ENCODE measurements at places on chromosomes 4 and X.

DNA sequence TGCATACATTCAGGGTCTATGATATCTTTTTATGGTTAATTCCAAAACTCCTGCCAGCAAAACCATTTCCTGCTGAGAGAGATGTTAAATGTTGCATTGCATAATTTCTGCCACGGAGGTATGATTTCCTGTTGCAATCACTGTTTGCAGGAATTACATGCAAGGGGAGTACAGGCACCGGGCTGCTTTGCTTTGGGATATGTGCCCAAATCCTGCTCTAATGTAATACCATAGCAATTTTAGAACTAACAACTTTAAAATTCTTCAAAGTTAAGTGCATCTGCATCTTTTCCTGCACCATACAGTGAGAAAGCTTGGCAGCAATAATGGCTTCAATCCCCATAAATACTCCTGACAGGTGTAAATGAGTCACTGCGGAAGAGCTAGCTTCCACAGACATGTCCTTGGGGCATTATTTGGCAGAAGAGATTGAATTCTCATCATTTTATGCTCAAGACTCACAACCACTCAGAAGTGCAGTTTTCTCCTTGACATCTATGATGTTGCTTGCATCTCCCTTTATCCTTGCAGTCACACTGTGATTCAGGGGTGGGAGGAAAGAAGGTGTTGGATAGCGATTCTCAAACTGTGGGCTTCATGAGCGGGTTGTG is 29.6 kb downstream of the TRIM2 start:
- no peak for DNase-seq

- DNase-seq = no peak
Measured at GRCh38 chr4:123435246-123436113, 38.9 kb downstream of the SPRY1 start.

DNA sequence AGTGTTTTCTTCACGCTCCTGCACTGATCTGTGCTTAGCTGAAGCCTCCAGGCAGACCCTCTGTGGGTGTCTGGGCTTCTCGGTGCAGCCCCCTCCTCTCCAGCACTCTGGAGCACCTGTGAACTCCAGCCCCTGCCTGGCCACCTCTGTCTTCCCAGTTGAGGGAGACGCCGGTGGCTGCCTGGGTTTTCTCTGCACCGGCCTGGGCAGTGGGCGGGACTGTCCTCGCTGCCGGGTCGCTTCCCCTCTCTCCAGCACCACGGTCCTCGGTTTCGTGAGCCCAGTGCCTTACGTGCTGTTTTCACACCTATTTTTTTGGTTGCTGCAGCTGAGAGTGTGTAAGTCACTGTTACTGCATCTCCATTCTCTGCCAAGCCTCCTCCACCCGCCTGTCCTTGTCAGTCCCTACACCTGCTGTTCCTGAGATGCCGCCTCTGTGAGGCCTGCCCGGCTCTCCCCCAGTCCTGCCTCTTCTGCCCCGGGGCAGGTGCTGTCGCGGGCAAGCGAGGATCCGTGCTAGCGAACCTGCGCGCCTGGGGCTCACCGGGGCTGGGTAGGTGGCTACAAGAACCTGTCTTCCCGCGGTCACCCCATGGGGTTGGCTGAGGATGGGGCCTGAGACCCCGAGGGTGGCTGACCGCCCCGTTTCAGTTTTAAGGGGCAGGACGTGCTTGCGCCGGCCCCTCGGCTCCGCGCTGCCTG is 2.4 kb upstream of the FGFRL1 start:
- no peak for DNase-seq

DNA sequence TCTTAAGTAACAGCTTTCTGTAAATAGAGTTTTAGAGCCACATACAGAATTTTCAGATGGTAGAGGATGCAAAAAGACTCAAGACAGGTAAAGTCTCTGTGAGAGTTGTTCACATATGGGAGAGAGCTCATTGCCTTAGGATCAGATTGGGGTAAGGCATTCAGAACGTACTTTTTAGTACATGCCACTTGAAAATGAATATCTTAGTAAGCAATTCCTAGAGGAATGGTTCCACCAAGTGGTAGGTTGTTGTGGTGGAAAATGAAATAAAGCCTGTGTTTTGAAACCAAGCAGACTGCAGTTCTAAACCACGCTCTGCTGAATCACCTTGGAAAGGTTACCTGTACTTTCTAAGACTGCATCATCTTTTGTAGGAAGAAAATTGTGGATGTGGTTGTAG is 547.0 kb upstream of the LCORL start:
- no peak for DNase-seq

GRCh38 chrX:108028854-108029253 is 16.0 kb upstream of the VSIG1 start:
- no peak for DNase-seq

GRCh38 chr4:123976285-123976684 is 579.7 kb downstream of the SPRY1 start:
- no peak for DNase-seq

- DNase-seq = no peak
Measured at GRCh38 chr4:69799337-69799736, 38.9 kb upstream of the SULT1B1 start.

- DNase-seq = no peak
Measured at GRCh38 chrX:107678957-107679740, 50.8 kb downstream of the PRPS1 start.

- no peak for DNase-seq
Measured at GRCh38 chr4:111074523-111075114, 451.7 kb upstream of the PITX2 start.

- no peak for DNase-seq
Measured at GRCh38 chr4:77052352-77052751, 23.4 kb downstream of the CCNI start.

DNA sequence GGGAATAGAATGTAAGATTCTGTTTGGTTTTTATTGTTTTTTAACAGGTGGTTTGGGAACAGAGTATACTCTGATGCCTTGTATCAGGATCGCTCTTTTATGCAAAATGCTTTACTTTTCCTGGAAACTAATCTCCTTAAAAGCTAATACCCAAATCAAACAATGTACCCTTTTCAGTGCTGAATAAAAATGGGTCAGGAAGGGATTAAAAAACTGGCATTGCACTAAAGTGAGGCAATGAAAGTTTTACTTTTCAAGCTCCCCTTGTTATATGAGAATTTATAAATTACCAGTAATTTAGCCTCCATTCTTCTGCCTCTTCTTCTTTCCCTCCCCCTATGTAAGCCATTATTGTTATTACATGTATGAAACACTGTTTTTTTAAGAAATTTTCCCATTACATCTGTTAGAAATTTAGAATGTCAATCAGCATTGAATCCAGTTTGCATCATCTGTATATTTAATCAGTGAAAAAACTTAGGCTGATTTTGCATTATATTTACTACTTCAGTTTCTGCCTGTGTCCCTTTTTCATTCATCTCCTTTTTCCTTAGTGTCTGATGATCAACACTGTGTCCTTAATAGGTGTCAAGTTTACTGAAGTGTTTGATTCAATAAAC is 89.7 kb upstream of the NPNT start:
- no peak for DNase-seq

DNA sequence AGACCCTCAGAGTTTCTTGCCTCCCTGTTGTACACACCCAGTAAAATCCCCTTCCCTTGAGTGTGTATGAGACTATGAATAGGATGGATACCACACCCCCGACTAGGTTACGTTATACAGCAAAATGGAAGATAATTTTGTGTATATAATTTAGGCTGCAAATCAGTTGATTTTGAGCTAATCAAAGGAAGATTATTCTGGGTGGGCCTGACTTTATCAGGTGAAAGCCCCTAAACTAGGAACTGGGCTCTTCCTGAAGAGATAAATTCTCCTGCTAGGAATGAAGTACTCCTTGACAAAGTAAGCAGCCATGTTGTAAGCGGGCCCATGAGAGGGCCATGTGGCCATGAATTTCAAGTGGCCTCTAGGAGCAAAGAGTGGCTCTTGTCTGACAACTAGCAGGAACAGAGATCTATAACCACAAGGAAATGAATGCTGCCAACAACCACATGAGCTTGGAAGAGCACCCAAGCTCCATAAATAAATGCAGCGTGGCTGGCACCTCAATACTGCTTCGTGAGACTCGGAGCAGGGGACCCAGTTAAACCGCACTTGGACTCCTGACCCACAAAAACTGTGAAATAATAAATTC is 646.4 kb downstream of the IL1RAPL1 start:
- DNase-seq = no peak

DNA sequence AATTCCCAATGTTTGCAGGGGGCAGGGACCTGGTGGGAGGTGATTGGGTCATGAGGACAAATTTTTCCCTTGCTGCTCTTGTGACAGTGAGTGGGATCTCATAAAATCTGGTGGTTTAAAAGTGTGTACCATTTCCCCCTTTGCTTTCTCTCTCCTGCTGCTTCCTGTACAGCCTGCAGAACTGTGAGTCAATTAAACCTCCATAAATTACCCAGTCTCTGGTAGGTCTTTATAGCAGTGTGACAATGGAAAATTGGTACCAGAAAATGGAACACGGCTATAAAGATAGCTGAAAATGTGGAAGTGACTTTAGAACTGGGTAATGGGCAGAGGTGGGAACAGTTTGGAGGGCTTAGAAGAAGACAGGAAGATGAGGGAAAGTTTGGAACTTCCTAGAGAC is 108.7 kb upstream of the NPFFR2 start:
- no peak for DNase-seq

DNA sequence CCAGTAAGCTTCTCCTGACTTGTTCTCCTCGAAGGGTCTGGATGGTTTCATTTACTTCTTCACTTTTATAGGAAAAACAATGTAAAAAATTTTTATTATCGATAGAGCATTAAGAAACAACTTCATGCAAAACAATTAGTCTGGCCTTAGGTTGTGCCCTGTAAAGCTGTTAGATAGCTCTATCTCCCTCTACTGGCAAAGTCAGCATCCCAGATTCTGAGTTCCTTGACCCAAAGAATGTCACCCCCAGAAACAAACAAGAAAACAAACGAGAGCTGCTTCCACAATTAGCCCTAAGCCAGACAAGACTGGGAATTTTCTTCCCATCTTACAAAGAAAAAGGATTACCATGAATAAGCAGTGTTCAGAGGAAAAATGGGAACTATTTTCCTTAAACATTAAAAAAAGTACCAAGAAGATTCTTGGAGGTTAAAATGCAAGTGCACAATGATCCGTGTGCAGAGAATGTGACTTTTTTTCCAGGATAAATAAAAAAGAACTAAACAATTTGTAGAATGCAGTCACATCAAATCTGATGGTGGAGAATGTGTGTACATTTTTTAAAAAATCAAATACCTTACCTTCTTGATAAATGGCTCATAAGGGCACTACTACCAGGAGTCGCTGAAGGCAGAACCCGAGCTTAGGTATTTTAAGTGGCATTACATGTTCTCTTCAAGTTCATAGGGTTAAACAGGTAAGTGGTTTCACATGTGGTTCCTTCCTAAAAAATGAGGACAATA is 293.2 kb downstream of the FBXO8 start:
- no peak for DNase-seq

GRCh38 chr4:10983885-10984640 is 299.5 kb upstream of the CLNK start:
- DNase-seq = no peak

DNA sequence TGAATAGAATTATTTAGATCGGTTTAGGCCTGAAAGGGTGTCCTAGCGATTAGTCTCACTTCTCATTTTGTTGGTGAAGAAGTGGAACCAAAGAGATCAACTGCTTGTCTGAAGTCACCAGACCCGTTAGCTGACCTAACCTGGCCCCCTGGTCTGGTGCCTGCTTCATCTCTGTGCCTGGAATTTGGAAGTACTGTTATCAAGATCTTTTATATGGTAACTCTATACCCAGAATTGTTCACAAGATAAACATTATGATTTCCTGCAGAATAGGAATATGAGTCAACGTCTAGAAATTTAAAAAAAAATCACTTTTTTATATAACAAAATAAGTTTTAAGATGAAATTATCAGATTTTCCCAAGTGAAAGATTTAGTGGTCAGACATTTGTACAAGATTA is 37.2 kb downstream of the LRP2BP start:
- DNase-seq = no peak

DNA sequence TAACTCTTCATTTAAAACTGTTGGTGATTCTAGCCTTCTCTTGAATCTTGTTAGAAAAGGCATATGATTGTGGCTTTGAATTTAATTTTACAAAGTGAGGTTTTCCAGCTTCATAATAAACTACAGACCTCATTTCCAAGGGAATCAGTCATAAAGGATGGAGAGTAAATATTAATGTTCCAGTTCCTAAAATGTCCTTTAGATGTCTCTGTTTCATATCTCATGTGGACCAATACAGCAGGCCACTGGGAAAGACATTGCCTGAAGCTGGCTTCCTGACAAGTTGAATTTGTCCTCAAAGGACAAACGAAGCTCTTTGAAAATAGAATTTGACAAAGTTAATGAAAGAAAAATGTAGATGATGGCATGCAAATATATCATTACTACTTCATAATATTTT is 125.4 kb downstream of the ZNF330 start:
- no peak for DNase-seq

DNA sequence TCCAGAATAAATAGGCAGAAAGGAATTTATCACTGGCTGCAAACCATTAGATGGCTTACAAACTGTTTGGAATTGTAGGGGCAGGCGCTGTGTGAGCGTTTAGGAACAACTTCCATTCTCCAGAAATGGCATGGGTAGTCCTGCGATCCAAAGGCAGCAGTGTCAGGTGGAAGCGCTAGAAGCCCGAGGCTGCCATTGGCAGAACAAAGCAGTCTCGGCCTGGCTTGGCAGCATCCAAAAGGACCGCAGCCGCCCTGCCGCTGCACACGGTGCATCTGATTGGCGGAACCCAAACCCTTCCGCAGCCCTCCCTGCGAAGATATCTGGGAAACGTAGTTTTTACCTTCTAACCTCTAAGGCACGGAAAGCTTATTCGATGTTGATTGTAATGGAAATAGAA is 23.6 kb upstream of the YTHDC1 start:
- DNase-seq = peak; percentile 91

GRCh38 chr4:102218656-102219055 is 126.6 kb downstream of the SLC39A8 start:
- DNase-seq = no peak

- DNase-seq = no peak
Measured at GRCh38 chr4:158161551-158162354, 11.1 kb downstream of the GASK1B start.

- DNase-seq = no peak
Measured at GRCh38 chrX:102930990-102931756, 5.9 kb upstream of the RAB40AL start.

DNA sequence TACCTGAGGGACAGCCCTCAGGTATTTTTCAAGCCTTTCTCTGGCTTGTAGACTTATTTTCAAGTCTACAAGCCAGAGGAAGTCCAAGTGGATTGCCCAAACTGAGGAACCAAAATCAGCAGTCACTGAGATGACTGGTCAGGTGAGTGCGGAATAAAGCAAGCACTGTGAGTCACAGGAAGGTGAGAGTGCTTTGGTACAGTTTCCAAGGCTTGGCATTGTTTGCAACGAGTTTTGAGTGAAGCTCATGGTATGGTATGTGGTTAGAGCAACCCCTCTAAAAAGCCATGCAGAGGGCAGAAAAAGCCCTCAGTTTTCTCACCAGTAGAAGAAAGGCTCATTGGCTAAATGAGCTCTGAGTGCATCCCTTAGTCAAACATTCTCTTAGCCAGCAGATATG is 112.8 kb upstream of the EOLA2 start:
- no peak for DNase-seq

DNA sequence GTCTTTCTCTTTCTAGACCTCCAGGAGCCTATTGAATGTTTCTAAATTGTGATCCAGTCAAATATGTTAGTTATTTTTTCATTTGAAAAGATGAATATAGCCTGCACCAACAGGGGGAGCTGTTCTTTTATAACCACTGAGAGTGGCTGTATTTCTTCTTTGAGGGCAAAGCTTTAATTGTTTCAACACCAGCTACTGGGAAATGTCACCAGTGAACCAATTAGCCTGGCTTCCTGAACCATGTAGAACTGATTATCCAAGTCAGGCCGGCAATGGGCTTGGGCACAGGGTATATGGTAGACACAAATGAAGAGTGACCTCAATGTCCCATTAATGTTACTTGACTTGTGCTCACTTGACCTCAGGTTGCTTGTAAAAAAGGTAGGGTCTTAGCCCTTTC is 4.8 kb upstream of the DAPP1 start:
- no peak for DNase-seq

Measured in dorsolateral prefrontal cortex (tissue), 122 donors.